ENCODE measurements at places on chromosomes 11 and 22. TPM values are rescaled to one million over a fixed set of nuclear protein-coding genes. Genes with fewer than 3 reads are reported as not detected.

SYT13 gene
- 8.8 TPM for total RNA-seq

GLYATL1 gene
- 1.4 TPM for total RNA-seq

GRCh38 chr11:32567154-32567553, 16.5 kb upstream of the EIF3M start:
- peak; percentile 97 for ATAC-seq

GRCh38 chr11:12280838-12281565, 96.4 kb upstream of the PARVA start:
- ATAC-seq: no peak

OR56A1 gene
- under 0.01 TPM for total RNA-seq

KLHL35 gene
- 8.7 TPM for total RNA-seq

- no peak for ATAC-seq
Observed at GRCh38 chr22:17198170-17199002, 20.8 kb downstream of the ADA2 start.

DNA sequence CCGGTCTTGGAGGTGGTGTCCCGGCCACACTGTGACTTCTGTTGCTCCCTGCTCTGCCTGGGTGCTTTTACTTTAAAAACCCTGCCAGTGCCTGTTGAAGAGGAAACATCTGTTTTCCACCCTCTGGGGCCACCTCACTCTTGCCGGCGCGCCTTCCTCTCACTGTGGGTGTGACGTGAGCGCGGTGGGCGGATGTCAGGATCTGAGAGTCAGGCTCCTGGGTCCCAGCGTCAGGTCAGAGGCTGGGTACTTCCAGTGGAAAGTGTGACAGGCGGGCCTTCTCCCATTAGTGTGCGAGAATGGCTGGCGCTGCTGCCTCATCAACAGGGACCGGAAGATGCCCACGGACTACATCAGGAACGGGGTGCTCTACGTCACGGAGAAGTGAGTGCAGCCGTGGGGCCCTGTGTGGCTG, 54.2 kb downstream of the GRAMD4 start:
- no peak for ATAC-seq

SERPING1 gene
- total RNA-seq: 10.7 TPM

DNA sequence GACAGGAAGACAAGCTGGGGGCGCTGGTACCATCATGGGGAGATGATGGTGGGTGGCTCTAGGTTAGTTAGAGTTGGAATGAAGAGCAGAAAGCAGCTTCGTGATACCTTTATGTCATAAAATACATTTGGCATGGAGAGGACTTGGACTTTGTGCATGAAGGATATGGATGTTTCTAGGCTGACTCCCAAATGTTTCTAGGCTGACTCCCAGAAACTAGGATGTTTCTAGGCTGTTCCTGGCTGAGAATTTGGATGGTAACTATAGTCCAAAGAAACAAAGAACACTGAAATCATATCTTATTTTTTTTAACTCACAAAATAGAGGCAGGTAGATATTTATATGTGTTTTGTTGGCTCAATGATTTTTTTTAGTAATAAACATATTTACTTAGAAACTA, 89.4 kb upstream of the VPREB1 start:
- ATAC-seq: no peak
